ENCODE measurements at places on chromosomes 7 and 10.

DNA sequence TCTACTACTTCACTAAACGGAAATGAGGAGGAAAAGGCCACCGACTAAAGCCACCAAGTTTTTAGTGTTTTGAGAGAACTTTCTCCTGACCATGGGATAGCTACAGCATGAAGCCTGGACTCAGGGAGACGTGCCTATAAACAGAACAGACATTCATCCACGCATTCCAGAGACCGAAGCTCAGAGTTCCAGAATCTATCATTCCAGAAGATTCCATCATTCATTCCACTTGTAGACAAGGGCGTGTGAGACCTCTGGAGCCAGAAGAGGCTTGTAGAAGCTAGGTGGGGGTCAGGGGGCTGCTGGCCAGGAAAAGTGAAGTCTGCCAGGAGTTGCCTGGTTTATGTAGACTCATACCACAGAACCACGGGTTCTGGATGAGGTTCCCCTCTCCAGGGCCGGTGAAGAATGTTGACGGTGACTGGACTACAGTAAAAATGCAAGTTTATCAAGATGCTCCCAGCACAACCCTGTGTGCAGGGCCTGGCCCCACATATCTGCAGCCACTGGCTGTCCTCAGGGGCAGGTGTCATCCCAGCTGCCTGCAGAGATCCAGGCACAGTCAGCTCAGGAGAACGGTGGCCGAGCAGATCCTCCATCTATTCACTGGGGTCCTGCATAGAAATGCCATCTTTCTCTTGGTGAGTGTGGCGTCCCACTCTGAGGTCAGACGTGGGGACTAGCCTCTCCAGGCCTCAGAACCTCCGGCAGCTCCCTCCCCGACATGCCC lies 215.7 kb downstream of the USP6NL start:
- peak; percentile 3 for DNase-seq

GRCh38 chr7:116515584-116515983 lies 9.3 kb upstream of the CAV1 start:
- DNase-seq: no peak

- DNase-seq: no peak
Measured at GRCh38 chr10:128908099-128908498, 558.9 kb upstream of the MGMT start.

DNA sequence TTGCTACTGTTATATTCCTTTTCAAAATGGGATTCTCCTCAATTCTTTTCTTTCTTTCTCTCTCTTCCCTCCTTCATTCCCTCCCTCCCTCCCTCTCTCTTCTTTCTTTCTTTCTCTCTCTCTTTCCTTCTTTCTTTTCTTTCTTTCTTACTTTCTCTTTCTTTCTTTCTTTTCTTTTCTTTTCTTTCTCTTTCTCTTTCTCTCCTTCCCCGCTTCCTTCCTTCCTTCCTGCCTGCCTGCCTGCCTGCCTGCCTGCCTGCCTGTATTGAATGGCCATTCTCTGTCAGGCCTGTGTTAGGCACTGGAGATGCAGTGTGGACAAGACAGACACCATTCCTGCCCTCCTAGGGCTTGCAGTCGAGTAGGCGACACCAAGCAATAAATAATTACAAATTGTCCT lies 11.5 kb downstream of the CNNM1 start:
- no peak for DNase-seq

DNA sequence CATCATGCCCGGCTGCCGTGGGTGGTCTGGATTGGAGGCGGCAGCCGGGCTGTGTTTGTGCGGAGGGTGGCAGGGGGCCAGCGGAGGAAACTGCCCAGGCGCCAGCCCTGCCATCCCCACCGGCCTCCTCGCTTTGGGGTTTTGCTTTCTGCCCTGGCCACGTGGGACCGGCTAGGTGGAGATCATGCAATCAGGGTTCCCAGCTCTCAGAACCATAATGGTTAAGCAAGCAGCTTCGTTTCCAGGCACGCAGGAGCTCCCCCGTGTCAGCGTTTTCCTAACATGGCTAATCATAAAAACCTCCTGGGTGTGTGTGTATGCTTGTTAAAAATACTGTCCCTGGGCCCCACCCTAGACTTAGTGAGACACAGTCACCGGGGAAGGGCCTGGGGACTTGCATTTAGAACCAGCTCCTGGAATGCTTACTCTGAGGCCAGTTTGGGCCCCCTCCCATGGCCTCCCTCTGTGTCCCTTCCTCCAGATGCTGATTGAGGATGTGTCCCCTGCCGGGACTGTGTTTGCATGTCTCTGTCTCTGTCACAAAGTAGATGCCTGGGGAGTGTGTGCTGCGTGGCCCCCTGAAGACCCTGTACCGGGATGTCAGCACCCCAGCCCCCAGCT lies 119.3 kb downstream of the CUX1 start:
- DNase-seq: peak; percentile 64

GRCh38 chr10:126527645-126528314 lies 139.5 kb upstream of the ADAM12 start:
- no peak for DNase-seq

- peak; percentile 39 for DNase-seq
Measured at GRCh38 chr10:62005281-62005680, 103.8 kb downstream of the ARID5B start.

DNA sequence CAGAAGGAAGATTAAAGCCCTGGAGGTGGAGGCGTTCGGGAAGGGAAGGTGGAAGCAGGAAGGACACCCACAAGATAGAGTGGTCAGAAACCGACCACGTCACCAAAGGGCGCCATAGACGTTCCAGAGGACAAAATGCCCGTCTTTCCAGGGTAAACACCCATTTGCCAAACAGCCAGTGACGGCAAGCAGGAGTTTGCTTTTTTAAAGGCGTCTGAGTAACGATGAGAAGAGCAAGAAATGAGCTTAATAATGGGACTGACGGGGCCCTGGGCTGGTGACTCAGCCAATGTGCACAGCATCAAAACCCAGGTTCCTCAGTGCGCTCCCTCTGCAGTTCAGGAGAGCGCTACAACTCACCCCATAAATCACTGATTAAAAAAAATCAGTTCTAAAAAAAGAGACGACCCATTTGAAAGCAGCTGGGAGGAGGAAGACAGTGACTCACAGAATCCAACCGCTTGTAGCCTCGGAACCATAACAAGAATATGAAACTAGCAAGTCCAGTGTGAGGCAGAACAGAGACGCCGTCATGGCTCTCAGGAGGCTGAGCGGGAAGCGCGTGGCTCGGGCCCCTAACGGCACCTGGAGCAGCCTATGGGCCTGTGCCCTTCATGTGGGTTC lies 5.9 kb downstream of the DIP2C start:
- peak; percentile 99 for DNase-seq

DNA sequence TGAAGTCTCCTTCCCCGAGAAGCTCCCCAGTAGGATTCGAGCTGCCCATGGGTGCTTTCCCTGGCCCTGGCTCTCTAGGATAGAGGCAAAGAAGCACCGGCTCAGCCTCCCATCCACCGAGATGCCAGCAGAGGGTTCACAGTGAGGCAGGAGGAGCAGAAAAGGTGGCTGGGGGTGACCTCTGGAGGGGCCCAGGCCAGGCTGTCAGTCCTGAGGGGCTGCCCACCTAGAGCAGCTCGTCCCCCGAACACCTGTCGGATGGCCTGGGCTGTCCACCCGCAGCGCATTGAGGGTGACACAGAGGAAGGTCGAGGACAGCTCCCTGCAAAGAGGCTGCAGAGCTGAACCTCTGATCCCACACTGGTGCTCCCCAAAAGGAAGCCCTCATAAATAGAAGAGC lies 167.2 kb upstream of the PPP2R2D start:
- DNase-seq: no peak

- DNase-seq: peak; percentile 60
Measured at GRCh38 chr10:30827531-30828120, 198.1 kb upstream of the LYZL2 start.

- DNase-seq: no peak
Measured at GRCh38 chr10:30573721-30574431, 55.7 kb downstream of the LYZL2 start.

All from EH (cell line).